HS-27A (cell line): ENCODE measurements at places on chromosomes 11 and 22.

- DNase-seq: no peak
Measured at GRCh38 chr11:123186286-123186685, 8.8 kb downstream of the CLMP start.

GRCh38 chr11:5071799-5072198, 2.4 kb downstream of the OR52E1 start:
- DNase-seq: no peak

GRCh38 chr11:102788334-102788995, 8.0 kb upstream of the MMP10 start:
- DNase-seq: no peak

DNA sequence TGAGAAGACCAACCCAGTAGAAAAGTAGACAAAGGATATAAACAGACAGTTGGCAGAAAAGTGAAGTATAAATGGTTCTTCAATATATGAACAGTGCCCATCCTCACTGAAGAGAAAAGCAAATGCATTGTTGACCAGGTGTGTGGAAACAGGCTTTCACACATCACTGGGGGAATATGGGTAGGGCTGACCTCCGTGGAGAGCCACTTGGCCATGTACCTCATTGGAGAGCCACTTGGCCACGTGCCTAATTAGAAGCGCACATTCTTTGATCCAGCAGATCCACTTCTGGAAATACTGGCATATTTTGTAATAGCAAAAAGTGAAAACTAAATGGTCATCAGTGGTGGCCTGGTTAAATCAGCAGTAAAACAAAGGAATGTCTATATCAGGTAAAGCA, 43.2 kb downstream of the PPP6R3 start:
- no peak for DNase-seq

DNA sequence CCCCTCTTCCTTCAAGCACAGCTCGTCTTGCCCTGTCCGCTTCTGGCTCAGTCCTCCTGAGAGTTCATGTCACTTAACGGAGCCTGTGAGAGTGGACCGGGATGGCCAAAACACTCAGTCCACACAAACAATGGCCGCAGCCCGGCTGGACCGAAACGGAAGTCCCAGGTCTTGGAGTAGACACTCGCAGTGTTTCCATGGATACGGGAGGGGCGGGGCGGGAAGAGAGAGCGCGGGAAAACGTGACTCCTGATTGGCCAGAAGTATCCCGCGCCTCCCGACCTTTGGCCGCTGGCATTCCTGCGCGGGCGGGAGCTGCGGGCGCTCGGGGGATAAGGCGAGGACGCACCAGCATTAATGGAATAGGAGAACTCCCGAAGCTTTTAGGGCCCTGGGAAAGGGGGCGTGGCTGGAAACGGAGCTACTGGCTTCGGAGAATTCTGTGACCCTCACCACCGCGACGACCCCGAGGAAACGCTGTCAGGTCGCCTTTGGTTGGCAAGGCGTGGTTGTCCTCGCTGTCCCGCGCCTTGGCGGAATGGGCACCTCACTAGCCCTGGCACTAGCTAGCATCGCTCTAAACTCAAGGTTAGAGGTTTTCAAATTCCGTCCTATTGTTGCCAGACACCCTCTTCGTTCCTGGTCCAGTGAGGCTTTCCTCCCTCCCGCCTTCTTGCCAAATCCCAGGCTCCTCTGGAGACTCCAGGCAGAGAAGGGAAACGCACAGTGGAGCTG, at the start of the genes NLRP14 and ZNF214:
Gene NLRP14 (plus strand): TSS at position 297 of the 735 bp plus-strand sequence. CDS start 18,108 bp downstream, outside the sequence.
Gene ZNF214 (minus strand): TSS at position 164 of the 735 bp plus-strand sequence. CDS start 17,511 bp downstream, outside the sequence.
- DNase-seq: peak; percentile 95

DNA sequence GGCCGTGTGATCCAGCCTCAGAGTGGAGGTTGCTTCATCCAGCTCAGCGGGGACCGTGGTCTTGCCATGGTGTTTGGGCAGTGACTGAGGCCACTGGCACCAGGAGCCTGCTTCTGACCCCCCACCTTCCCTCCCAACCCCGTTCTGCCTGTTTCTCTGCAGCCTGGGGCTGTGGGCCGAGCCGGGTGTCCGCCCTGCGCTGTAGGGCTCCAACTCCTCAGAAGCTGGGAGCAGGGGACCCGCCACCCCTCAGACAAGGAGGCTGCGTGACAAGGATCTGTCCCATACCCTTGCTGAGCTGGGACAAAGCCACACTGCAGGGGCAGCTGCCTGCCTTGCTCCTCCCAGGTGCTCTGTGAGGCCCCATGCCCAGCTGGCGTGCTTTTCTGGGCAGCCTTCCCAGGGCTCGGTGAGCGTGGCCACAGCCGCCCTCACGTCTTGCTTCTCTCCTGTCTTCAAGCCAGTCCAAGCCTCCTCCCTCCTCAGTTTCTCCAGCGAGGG, 11.7 kb upstream of the ARFGAP3 start:
- no peak for DNase-seq

DNA sequence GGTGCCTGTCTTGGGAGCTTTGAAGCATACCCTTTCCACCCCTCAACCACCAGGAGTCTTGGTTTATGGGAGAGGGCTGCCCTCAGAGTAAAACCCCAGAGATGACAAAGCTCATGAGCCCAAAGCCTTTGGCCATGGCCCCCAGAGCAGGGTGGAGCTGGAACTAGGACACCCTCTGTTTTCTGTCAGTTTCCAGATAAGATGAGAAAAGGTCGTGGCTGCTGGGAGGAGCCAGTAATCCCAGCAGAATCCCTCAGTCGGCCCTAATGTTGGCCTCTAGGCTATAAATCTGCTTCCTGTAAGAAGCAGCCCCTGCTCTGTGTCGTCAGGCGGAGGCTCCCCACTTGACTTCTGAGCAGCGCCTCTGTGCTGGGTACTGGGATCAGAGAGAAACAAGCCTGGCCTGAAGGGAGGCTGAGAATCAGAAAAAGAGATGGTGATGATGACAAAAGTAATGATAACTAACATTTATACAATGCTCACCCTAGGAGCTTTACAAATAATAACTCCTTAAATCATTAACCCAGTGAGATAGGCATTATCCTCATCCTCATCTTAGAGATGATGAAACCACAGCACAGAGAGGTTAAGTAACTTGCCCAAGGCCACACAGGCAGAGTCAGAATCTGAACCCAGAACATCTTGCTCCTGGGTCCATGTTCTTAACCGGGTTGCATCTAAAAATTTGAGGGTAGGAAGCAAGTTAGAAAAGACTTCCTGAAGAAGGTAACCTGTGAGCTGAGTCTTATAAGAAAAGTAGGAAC, 471.4 kb downstream of the SOX6 start:
- no peak for DNase-seq

DNA sequence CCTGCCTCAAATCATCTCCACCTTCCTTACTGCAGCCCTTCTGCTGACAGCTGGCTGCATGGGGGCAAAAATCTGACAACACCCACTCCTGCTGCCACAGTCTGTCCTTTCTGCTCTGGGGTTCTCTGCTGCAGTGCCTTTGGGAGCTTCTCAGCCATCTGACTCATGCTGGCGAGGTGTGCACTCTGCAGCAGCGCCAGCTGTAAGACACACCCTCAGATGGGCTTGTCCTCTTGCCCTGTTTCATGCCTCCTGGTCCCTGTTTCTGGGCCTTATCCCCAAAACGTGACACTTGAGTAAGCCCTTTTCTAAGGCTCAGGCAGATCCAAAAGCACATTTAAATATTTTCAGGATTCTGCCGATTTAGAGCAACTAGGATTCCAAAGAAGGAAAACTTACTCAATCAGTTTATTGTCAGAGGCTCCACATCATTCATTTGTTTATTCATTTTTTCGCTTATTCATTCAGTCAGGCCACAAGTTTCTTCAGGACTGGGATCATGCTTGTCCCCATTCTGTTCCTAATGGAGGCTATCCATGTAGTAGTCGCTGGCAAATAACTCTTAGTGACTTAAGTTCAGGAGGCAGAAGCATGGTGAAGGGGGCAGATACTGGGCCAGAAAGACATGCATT, 60.2 kb downstream of the SMIM38 start:
- DNase-seq: no peak

DNA sequence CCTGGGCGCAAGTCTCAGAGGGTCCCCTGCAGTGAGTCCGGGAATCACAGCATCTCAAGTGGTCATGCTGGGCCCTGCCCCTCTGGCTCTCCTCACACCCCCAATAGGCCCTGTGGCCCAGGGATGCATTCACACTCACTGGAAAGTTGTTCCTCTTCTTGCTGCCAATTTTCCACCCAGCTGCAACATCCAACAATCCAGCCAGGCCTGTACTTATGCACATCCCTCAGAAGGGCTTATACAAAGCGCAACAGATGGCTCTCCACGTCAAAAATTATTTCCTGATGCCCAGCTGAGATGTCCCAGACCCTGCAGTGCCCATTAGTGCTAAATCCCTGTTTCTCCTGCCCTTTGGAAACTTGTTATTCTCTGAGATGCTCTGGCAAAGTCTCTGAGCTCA, 407.8 kb upstream of the NARS2 start:
- no peak for DNase-seq

GRCh38 chr22:32542677-32543357, 68.2 kb downstream of the FBXO7 start:
- DNase-seq: no peak
